ENCODE measurements at places on chromosomes 2 and 18.
A peak's percentile ranks its signal among the peaks of the same experiment; 100 is the strongest.

- no peak for DNase-seq
These were observed 26.3 kb downstream of the RAB3GAP1 start for GRCh38 chr2:135078417-135078816.

DNA sequence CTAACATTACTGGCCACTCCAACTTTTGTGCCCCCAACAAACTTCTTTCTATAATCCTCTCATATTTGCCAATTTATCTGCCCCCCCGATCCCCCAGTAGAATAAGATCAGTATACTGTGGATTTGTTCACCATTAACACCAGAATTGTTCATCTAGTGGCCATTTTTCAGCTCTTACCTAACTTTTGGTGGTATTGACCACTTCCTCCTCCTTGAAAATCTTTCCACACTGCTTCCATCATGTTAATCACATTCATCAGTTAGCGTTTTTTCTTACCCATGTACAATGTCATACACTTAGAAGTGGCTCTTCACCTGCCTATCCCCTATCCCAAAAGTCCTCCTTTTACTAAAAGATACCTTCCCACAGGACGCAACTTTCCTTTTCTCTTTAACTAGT, 6.1 kb downstream of the IMPACT start:
- DNase-seq, result no peak

GRCh38 chr2:191488135-191488534, 189.8 kb upstream of the NABP1 start:
- DNase-seq, result no peak

GRCh38 chr2:226300196-226300886, 499.3 kb downstream of the IRS1 start:
- no peak for DNase-seq

- peak; percentile 68 for DNase-seq
These were observed 78.8 kb upstream of the ITGB6 start for GRCh38 chr2:160278879-160279177.

GRCh38 chr2:137155356-137156104, 390.2 kb downstream of the THSD7B start:
- peak; percentile 59 for DNase-seq

- DNase-seq, result no peak
These were observed 226.3 kb downstream of the SH3RF3 start for GRCh38 chr2:109355192-109355843.

DNA sequence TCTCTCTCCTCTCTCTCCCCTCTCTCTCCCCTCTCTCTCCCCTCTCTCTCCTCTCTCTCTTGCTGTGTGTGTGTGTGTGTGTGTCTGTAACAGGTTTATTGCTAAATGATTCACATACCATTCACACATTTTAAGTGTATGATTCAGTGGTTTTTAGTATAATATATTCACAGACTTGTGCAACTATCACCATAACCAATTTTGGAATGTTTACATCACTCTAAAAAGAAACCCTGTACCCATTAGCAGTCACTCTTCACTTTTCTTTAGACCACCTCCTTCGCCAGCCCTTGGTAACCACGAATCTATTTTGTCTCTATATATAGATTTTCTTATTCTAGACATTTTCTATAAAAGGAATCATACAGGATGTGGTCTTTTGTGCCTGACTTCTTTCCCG, 11.4 kb downstream of the THNSL2 start:
- DNase-seq, result peak; percentile 36

GRCh38 chr2:162125138-162125537, 26.9 kb downstream of the GCG start:
- no peak for DNase-seq

DNA sequence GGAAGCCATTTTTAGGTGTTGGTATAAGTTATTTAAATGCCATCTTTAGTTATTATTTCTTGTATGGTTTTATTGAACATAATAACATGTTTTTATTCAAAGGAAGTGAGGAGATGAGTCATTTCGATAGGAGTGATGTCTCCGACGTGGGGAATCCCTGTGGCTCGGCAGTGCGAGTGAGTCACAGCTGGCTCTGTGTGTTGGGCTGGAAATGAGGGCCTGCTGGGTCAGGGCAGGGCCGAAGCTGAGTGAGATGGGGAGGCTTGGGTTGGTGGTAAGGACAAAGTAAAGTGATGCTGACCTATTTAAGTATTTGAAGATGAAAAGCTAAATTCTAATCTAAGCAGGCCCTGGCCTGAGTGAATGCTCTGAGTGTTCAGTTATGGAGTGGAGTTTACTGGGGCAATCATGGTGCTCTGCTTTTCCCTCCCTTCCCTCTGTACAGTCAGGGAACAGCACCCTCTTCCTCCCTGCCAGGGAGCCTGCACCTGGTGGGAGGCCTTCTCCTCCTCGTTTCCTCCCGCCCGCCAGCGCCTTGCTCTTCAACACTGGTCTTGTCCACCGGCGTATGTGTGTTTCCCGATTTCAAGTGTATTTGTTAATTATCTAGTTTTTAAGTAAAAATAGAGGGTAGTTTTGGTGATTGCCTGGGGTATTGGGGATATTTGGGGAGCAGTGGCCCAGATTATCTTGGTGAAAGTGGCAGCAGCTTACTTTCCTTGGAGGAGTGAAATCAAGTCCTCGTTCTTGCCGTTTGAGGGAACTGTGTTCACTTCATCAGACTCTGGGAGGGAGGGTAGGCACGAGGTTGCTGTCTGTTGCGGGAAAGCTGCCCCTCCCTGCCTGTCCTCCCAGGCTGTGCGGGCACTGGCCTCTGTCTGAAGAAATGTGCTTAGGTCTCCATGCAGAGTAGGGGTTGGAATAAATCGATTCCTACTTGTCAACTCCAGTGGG, 157.0 kb downstream of the LDLRAD4 start:
- DNase-seq, result peak; percentile 94

DNA sequence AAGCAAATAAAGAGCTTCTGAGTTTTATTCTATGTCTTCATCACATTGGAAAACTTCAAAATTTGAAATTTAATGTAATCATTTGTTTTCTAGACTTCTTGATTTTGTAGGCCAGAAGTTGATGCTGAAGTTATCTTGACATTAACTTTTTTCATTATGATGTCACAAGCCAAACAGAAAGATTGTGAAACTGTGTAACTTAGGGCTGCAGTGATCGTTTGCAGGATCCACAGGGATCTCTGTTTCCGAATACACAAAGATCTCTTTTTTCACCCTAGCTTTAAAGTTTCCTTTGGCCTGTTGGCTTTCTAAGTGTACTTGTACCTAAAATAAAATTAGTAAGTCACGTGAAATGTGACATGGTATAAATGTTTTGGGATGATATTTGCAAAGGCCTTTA, 594.9 kb upstream of the CDH2 start:
- no peak for DNase-seq

GRCh38 chr18:9065864-9066263, 36.6 kb upstream of the NDUFV2 start:
- DNase-seq, result no peak

GRCh38 chr2:62349788-62350187, 153.9 kb downstream of the B3GNT2 start:
- no peak for DNase-seq

- peak; percentile 80 for DNase-seq
These were observed 1.0 kb downstream of the LIMS1 start for GRCh38 chr2:108535357-108535631.

GRCh38 chr2:56331810-56332209, 148.0 kb downstream of the CCDC85A start:
- no peak for DNase-seq

DNA sequence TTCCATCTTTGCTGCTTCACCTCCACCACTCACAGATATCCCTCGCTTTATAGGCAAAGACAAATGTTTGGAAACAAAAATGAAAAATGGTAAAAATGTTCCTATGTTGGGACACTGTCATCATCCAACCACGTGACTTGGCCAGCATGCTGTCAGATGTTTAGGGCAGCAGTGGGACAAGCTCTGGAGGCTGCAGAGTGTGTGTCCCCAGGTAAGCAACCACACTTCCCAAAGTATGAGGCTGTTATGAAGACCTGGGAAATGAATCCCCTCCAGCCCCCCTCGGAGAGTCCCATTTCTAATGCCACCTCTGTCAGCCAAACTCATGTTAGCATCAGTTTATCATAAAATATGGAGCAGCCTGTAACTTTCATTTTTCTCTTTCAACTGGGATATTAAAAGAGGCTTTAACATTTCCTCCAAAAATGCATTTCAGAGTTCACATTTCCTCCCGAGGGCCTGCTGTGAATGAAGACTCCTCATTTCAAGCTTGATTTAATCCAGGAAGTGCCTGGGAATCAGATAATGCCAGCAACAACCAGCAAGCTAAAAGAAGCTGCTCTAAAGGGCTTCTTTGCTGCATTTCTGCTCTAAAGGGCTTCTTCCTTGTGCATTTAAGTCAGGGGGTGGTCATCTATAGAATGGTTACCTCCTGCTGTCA, 66.2 kb downstream of the APOB start:
- DNase-seq, result no peak

GRCh38 chr2:216635171-216635570, 2.0 kb downstream of the IGFBP2 start:
- no peak for DNase-seq

- no peak for DNase-seq
These were observed 100.2 kb downstream of the BCL11A start for GRCh38 chr2:60453301-60453700.

DNA sequence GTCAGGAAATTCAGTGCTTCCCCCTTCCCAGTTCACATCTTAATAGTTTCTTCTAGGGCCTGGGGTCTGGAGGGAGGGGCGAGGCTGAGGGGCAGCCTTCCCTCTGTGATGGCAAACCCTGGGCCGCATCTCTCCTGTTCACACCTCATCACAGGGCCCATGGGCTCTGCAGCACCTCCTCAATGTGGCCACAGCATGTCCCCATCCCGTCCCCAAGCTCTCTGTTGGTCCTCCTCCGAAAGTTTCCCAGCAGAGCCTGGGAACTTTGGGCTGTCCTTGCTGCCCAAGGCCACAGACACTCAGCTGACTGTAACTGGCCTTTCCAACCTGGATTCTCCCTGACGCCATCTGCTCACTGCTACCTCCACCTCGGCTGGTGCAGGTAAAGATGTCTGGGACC, 112.7 kb upstream of the PTPRM start:
- DNase-seq, result no peak

DNA sequence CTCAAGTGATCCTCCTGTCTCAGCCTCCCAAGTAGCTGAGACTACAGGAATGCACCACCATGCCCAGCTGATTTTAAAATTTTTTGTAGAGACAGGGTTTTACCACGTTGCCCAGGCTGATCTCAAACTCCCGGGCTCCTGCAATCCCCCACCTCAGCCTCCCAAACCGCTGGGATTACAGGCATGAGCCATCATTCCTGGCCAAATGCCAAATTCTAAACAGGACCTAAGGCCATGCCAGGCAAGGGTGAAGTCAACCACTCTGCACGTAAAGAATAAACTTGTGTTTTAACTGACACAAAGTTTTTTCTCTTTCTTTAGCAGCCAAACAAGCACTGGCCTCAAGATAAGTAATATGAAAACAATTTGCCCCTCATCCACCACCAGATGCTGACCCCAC, 37.4 kb upstream of the SATB2 start:
- no peak for DNase-seq

DNA sequence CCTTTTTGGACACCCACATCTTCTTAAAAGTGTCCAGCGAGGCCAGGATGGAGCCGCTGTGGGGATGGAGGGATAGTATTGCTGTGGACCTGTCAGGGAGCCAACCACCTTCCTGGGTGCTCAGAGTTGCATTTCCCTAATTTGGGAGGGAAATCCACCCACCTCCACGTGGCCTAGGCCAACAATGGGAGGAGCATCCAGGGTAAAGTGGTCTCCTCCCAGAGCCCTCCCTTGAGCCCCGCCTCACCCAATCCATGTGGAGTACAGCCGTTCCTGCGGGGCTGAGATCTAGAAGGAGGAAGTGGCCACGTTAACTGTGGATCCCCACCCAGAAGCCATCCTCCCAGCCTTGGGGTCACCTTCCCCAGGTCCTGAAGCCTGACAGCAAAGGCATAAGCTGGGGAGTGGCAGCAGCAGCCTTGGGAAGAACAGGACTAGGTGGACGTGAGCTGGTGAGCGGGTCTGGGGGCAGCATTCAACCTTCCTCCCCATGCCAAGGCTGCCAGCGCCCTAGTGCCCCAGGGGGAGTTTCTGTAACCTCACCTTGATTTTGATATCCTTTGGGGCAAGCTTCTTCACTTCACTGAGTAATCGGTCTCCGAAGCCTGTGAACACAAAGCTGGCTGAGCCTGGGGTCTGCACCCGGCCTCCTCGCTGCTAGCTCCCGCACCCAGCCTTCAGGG, 6.8 kb downstream of the ACTR1B start:
- no peak for DNase-seq

DNA sequence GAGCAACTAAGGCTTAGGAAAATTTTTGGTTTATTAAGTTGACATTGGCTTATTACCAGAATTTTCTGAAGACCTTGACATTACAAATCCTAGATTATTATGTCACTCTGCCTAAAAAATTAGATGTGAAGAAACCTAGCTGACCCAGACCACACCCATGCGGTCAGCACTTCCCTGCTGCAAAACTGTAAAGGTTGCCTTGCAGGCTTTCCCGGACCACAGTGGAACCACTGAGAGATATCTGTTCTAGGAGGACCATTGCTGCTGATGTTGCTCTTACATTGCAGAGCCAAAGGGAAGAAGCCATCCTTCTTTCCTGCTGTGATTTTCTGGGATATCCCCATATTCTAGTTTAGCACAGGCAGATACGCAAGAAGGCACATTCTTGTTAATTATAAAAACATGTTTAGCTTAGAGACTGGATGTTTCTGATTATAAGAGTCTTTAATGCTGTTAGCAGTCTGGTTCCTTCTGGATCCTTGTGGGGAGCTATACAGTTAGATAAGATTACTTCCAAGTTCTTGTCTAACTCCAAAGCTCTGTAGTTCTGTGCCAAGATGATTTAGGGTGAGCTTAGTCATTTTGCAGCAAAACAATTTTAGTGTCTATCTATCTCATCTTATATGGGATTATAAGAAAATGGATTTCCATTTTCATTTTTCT, 70.2 kb downstream of the AOX1 start:
- DNase-seq, result peak; percentile 42
